GM12892 (cell line): ENCODE measurements at places on chromosomes 11 and 22.

DNA sequence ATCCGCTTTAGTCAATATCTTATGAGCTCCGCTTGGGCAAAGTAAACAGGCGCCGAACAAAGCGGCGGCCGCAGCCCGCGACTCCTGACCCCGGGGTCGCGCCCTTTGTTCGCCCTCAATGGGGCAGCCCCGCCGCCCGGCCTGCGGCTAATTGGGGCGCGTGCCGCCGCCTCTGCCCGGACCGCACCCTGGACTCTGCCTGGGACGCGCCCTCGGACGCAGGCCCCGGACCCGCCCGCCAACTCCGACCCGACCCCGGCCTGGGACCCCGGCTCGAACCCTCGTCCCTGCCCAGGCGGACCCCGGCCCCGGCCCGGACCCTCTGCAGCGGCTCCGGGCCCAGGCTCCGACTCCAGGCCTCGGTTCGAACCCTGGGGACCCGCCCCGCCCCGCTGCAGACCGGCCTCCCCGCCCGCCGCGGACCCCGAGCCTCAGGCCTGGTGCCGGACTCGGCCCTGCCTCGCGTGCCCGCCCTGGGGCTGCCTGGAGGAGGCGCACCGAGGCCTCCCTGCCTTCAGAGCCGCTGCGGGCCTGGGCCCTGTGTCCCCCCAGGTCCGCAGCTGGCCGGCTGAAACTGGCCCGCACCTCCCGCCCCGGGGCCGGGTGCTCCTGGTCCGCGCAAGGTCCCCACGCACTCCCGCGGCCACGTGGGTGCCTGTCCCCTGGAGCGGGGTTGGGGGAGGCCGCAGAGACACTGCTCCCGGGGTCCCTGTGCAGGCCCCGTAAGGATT lies 84.7 kb upstream of the WNT7B start:
- no peak for DNase-seq

DNA sequence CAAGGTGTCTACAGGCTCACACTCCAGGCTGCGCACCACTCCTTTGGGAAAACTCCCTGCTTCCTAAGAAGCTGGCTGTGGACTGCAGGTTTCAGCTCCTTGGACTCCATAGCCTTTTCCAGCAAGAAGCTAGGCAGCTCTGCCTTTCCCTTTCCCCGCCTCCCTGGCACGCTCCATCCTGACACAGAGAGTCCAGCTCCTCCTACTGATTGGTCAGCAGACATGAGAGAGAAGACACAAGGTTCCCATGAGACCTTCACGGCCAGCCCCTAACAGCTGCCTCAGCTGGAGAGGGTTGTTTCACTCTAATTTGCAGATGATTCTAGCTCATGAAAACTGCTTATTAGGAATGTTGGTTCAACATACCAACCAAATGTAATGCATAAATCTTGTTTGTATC lies 27.6 kb downstream of the TENM4 start:
- DNase-seq = no peak

GRCh38 chr11:130964058-130964792 lies 47.9 kb upstream of the SNX19 start:
- DNase-seq = no peak

DNA sequence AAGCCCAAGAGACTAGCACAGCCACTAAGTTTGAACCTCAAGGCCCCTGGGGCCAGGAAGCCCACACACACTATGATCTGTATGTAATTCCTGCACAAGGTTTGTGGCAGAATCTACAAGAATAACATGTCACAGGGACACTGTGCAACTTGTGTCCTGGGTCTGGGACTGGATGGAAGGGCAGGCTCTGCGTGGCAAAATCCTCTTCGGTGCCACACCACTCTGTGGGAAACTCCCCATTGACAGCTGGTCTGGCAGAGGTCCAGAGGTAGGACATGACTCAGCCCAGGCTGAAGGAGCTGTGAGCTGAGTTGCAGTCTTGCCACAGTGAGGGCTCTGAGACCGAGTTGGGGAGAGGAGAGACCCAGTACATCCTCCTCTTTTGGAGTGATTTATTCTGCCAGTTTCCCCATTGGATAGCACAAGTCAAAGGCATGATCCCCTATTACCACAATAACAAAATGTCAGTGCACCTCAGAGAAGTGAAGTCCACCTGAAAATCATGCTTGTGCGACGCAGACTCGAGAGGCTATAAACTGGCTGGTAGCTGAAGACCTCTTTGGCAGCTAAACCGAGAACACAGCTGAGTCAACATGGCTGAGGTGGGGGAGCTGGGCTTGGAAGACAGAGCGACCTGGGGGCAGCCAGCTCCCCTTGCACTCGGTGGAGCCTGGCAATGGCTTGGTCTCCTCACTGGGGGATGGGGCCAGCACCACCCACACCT lies 23.3 kb upstream of the SERPIND1 start:
- peak; percentile 55 for DNase-seq

DNA sequence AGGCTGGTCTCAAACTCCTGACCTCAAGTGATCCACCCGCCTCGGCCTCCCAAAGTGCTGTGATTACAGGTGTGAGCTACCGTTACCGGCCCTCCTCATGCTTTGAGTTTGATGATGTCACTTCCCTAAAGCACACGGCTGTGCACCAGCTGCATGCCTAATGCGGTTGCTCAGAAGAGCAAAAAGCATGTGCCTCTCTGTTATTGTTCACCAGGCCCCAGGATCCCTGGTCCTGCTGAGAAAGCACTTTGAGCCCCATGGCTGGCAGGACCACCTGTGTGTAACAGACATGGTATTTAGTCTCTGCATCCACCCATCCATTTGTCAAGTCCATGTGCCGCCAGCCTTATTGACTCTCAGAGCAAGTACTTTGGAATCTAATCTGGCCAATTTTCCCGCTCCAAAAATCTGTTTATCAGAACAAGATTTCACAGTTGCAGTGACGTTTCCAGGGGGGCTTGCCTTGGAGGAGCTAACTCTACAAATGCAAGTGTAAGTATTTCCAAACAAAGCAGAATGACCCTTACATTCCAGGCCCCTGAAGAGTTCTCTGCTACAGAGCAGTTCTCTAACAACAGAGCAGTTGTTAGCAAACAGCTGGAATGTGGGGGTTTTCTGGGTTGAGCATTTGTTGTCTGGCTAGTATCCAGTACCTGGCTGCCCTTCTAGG lies 89.4 kb downstream of the LDLRAD3 start:
- DNase-seq = no peak

GRCh38 chr22:42959576-42960509 lies 55.1 kb downstream of the PACSIN2 start:
- no peak for DNase-seq

- DNase-seq = no peak
These were observed 1273.7 kb downstream of the LRRC4C start for GRCh38 chr11:40185793-40186192.

DNA sequence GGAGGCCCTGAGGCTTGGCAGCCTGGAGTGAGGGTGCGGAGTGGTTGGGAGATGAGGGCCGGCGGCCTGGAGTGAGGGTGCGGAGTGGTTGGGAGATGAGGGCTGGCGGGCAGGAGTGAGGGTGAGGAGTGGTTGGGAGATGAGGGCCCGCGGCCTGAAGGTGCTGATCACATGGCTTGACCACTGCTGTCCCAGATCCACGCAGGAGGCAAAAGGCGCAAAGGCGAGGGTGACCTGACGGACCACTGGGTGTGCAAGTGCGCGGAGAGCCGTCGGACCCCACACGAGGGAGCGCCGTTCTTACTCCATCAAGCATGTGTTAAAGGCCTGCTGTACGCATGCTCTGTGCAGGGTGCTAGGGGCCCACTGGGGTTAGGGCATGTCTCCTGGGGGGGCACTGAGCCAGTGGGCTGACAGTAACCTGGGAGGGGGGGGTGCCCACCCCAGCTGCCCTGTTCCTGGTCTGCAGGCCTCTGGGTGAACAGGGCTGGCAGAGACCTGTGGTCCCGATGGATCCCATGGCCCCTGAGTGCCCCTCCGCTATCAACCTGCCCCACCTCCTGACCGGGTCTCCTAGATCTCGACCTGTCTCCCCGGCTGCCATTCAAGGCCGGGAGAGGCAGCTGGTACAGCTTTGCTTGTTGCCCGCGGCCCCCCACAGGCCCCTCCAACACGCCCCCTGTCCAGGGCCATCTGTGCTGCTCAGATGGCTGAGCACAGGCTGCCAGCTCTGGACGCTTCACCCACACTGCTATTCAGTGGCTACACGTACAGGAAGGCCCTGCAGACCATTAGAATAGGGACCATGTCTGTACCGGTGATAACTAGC lies 21.1 kb downstream of the MRGPRD start:
- DNase-seq = no peak

GRCh38 chr11:121513807-121514206 lies 61.0 kb upstream of the SORL1-AS1 start:
- no peak for DNase-seq

- DNase-seq = no peak
These were observed 210.5 kb upstream of the ISX start for GRCh38 chr22:34855471-34855870.

DNA sequence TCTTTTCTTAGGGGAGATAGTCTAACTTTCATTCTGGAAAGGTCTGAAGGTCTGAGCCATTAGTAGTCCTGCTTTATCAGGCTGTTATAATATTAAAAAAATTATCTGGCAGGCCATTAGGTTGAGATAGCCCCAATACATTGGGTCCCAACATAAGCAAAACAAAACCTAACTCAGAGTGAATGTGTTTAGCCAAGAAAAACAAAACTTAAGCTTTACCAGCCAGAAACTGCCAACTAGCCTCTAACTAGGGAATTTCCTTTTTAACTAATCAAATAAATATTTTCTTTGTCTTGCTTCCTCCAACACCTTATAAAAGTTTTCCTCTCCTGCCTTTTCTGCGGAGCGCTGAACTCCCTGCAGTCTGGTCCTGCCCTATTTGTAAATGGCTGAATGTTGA lies 1137.7 kb upstream of the CNTN5 start:
- DNase-seq = no peak

DNA sequence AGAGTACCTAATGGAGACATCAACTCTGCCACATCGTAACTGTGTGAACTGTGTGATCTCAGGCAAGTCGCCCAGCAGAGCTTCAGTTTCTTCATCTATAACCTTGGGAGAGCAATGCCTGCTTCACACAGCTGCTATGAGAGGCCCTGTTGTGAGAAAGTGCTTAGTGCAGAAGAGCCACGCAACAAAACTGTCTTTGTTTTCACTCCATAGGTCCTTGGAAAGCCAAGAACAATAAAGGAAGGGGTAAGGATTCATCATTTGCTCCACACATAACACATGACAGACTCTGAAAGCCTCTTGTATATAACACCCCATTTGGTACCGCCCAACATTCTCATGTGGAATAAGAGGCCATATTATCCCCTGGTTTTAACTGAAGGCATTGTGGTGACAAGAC lies 231.9 kb upstream of the ISX start:
- no peak for DNase-seq

DNA sequence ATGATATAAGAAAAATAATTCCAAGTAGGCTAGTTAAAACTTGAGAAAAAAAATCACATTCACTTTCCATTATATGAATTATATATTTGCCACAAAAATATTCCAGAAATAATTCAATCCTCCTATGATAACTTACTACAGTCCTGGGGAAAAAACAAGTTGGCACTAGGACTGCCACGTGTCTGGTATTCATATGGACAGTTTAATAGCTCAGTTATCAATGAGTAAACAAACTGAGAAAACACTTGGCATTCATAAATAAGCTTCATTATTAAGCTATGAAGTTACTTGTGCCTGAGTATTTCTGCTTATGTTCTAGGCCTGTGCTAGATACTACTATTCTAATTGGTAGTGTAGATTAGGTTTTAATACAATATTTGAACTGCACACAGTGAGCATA lies 22.5 kb upstream of the MAML2 start:
- DNase-seq = no peak

GRCh38 chr11:130476922-130477491 lies 28.6 kb downstream of the ADAMTS15 start:
- no peak for DNase-seq

DNA sequence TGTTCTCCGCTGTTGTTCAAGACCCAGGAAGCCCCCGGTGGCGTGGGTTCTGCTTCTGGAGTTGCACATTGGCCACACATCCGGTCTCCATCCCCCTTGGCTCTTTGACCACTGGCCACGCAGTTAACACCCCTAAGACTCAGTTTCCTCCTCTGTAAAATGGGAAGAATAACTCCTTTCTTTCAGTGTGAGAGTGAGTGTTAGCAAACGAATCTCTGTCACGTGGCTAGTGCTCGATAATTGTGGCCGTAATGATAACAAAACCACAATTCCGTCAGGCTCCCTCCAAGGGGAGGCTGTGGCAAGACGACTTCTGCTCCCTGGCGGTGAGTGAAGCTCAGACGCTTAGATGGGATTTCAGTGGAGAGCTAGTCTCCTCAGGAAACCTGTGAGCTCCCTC lies 315.2 kb upstream of the B3GAT1 start:
- no peak for DNase-seq

GRCh38 chr22:43996981-43997265 lies 27.2 kb upstream of the PARVB start:
- no peak for DNase-seq

DNA sequence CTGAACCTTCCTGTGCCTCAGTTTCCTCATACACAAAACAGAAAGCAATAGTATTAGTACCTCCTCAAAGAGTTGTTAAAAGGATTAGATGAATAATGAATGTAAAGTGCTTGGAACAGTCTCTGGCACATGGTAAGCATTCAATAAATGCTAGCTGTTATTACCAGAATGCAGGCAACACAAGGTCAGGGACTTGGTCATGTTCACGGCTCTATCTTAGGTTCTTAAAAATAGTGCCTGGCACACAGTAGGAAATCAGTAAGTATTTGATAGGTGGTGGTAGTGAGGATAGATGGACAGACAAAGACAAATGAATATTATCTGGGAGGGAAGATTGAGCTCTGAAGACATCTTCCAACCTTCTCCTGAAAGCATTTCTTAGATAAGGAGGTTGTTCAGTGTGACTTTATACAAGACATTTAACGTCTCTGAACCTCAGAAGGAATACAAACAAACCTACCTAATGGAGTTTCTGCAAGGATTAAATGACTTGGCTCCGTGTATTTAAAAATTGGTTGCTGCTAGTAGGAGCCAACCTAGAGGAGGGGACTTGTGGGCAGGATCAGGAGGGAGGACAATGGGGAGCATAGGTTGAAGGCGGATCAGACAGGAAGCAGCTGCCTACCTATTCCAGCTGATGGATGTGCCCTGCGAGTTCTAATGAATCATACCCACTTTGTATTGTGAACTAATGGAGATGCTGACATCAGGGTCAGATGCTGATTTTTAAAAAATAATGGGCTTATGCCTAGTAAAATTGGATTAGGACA lies 94.1 kb downstream of the DBX1 start:
- DNase-seq = no peak

DNA sequence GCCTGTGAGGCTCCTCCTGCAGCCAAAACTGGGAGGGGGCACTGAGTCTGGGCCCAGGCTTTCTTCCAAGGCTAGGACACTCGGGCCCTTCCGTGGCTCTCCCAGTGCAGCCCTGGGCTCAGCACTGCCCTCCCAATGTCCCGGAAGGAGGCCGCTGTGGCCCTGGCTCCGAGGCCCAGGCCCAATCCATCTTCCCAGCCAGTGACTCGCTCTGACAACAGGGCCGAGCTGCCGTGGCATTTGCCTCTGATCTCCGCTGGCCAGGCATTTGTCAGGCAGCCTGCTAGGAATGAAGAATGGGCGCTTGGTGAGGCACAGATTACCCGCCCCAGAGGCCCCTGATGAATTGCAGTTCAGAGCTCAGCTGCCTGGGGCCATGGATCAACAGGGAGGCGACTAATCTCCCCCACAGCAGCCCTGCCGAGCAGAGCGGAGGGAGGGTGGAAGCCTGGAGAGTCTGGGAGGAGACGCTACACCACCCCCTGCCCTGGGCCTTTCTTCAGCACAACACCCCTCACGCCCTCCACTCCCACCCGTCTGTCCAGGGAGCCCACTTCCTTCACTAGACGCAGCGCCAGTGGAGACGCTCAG lies 8.3 kb downstream of the FXYD2 start:
- DNase-seq = no peak
